Naive thymus-derived CD4-positive, alpha-beta T cell (primary cell): ENCODE measurements at places on chromosomes 16 and 17.

- no peak for DNase-seq
Measured at GRCh38 chr16:9316008-9316407, 224.6 kb downstream of the HAPSTR1 start.

- DNase-seq: no peak
Measured at GRCh38 chr16:79776243-79776847, 175.8 kb upstream of the MAF start.

- no peak for DNase-seq
Measured at GRCh38 chr16:80147026-80147655, 393.7 kb upstream of the DYNLRB2 start.

GRCh38 chr16:22915003-22915402 lies 101.0 kb downstream of the HS3ST2 start:
- no peak for DNase-seq

DNA sequence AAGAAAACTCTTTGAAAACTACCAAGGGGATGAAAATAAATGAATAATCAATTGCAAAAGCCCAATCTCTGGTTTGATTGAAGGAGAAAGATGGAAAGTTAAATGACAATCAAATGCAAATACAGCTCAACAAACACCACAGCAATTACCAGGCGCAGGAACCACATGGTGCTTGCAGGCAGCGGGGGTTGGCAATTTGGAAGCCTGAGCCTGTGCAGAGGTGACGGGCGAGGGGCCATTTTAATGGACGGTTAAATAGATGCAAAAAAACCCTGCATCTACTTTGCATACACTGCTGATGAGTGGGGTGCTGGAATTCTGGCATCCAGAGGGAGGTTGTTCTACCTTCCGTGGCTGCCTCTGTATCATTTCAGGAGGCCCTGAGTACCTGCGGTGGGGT lies 4.8 kb upstream of the SEZ6 start:
- DNase-seq: no peak

- DNase-seq: peak; percentile 34
Measured at GRCh38 chr16:29675811-29676643, 3.0 kb upstream of the QPRT start.

DNA sequence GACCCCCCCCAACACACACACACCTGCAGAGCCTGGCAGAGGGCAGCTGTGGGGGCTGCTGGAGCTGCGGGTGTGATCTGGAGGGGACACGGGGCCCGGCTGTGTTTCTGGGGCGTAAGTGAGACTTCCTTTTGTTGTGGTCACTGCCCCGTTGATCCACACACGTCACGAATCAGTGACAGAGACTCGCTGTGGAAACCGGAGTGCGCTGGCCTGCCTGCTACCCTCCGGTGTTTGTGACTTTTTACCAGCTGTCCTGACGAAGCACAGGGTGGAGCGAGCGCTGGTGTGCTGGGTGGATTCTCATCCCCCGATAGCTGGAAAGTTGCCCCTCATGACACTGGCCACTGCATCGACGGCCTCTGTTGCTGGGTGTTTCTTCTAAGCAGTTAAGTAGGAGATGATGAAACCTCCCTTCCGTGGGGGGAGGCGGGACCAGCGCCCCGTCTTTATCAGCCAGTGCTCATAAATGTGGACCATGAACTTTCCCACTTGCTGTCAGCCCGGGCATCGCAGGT lies 2.3 kb downstream of the METRNL start:
- no peak for DNase-seq
